ENCODE measurements at places on chromosomes 2 and 18.

DNA sequence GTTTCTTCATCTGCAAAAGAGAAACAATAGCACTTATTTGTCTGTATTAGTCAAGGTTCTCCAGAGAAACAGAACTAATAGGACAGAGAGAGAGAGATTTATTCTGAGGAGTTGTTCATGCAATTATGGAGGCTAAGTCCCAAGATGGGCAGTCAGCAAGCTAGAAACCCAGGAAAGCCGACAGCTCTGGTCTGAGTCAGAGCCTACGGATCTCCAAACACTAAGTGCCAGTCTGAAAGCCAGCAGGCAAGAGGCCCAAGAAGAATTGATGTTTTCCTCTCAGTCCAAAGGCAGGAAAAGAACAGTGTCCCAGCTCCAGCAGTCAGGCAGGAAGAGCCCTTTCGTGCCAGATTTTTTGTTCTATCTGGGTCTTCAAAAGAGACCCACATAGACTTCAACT lies 36.5 kb upstream of the SLC66A3 start:
- peak; percentile 22 for DNase-seq

DNA sequence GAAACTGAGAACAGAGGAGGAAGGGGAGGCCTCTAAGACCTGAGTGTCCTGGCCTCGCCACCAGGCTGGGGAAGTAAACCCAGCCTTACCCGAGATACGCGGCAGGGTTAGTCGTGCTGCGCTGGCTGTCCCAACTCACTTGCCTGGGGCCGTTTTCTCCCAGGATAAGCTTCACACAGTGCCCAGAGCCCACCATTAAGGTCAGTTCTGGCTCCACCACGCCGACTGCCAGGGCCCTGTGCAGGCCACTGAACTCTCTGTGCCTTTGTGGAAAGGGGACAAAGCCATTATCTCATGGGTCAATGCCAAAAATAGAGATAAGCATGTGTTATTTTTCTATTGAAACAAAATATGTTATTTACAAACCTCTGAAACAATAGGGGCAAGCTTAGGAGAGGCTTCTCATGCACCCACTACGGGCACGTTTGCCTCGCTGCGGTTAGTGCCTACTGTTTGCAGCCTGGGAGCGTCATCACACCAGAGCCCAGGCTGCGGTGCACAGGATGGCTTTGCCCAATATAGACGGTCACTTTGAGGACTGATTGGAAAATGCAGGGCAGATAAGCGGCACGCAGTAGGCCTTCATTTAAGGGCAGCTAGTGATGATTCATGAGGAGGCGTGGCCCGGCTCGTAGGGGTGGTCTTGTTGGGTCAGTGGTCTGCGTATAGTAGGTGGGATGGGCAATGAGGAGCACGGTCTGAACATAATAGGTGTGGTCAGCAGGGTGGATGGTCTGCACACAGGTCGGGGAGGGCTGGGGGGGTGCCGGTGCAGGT lies 242.1 kb downstream of the GLI2 start:
- DNase-seq = no peak

DNA sequence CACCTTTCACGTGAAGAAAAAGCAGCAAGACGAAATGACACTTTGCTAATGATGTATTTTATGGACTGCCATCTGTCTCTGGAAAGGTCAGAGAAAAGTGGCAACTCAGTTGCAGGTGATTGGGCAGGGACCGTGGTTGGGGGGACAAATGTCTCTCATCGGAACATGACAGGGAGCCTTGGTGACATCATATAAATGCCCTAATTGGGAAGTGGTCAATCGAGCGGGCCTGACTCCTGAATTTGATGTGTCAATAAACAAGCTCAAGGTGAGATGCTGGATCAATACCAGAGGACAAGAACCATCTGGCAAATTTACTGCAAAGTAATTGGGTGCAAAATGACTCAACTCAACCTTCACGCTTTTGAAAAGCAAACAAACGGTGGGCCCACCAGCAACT lies 151.9 kb upstream of the SKOR2 start:
- DNase-seq = no peak

DNA sequence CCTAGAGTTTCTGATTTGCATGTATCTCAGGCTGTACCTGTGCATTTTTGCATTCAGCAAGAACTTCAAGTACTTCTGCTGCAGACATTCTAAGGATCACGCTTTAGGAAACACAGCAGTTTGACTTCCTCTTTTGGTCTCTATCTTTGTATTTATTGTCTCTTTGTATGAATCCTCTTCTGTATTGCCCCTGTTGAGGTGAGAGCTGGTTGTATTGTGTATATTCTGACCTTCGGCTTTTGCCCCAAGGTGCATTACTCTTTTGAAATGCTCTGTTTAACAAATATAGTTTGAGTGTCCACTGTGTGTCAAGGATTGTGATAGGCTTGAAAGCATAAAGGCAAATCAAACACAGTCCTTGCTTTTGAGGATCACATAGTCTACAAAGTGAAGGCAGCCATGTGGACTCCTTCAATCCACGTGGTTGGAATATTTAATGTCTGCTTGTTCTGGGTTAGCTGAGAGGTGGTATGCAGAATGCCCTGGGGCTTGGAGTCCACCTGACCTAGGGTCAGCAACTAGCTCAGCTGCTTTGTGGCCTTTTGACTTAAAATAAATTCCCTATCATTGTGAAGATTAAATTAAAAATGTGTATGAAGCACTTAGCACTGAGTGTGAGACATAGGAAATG lies 108.1 kb downstream of the LYPD6 start:
- DNase-seq = no peak

GRCh38 chr2:177688844-177689243 lies 296.3 kb downstream of the AGPS start:
- DNase-seq = no peak

- DNase-seq = no peak
These were observed 11.8 kb downstream of the NCAPH start for GRCh38 chr2:96347395-96347794.

GRCh38 chr2:12048550-12048949 lies 302.1 kb downstream of the LPIN1 start:
- no peak for DNase-seq

DNA sequence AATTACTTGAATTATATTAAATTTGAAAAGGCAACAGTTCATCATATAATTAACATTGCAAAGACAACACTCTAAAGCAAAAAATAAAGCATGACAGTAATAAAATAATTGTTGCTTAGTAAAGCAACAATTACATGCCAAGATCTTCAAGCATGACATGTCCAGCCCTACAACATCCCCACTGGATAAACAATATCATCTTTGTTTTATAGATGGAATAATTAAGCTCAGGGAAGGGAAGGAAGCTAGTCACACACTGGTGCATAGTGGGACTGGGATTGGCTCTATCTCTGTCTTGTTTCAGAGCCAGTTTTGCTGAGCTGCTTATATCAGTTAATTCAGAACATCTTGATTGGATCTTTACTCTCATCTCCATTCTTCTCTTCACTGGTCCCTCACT lies 49.9 kb upstream of the PARD3B start:
- no peak for DNase-seq

DNA sequence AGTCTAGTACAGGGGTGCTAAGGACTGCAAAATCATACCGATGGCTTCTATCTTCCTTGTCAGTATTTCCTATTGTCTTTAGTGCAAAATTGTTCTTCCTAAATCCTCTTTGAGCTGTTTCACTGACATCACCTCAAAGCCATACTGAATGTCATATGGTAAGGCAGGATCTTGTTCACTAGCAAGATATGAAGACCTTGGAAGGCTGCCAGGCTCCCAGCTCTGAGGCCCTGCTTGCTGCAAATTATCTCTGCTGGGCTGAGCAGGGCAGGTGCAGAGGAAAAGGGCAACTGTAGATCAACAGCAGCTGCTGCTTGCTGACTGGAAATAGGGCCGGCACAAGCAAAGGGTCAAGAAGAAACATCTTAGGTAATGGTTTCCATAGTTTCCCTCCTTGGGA lies 58.2 kb downstream of the PMAIP1 start:
- peak; percentile 74 for DNase-seq

- DNase-seq = no peak
These were observed 98.5 kb downstream of the AFF3 start for GRCh38 chr2:100043891-100044255.

DNA sequence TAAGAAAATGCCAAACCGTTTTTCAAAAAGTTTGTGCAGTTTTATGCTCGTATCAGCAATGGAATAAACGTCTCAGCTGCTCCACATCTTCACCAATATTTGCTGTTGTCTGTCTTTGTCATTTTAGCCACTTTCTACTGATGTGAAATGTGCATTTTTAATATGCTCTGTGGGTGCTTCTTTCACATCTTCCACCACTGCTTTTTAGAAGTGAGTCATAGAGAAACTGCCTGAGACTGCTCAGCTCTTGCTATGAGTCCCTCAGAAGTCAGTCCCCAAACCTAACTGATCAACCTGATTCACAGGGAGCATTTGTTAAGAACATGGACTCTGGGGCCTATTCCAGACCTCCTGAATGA lies 41.0 kb upstream of the EPC2 start:
- DNase-seq = no peak

DNA sequence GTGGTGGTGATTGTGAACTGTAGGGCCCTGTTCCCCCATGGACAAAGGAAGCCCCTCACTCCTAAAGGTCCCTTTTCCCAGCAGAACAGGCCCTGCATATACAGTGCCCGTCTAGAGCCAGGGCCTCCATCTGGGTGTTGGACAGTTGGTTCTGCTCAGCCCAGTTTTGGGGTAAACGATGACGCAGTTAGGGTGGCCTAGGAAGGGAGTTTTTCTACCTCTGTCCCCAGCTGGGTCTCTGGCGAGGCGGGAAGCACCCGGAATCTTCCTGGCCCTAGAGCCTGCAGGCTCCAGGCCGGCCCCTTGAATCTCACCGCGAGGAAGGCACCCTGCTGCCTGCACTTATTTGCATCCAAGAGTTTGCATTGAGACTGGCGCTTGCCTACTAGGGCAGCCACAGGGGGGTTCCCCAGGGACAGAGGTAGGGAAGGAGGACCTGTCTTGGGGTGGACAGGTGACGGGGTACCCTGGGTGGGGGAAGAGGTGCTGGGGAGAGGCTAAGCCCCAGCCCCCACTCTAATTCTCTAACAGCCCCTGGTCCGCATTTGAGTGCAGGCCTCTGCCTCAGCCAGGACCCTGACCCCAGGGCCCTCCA lies 529 bp upstream of the MTA3 start:
- peak; percentile 7 for DNase-seq

- no peak for DNase-seq
These were observed 681.0 kb upstream of the LRRTM4 start for GRCh38 chr2:78202986-78203670.

DNA sequence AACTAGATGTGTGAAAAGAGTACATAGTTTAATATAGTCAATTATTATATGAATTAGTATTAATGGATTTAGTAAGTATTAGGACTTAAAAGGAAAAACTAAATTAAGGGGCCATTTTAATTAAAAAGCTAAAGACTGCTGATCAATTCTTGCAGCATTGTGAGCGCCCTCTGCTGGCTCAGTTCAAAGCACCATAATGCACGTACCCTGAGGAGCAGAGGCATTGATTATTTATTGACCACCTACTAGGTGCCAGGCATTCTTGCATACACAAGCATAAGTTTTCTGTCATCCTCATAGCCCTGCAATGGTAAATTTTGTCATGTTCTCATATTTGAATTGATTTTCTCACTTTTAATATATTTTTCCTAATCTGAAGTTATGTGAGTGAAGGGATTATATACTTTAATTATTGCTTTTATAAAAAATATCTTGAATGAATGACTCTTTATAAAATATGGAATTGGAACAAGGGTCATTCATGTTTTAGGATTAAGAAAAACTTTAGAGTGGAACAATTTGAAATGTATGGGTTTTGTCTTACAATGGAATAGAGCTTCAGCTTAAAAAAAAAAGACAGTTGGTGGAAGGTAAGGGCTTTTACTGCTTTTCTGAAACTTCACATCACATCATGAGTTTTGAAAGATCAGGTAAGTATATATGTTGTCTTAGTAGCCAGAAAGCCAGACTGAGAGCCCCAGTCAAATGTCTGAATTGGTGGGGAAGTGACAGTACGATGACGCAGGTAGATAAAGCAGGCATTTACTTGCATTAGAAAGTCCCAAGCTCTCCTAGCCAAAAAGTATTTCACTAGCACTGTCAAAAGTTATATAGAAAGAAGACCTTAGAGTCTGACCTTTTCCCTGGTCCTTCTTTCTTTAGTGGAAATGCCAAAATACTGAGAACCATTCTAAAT lies 9.7 kb downstream of the ITGA4 start:
- peak; percentile 50 for DNase-seq

GRCh38 chr18:74196220-74197119 lies 48.1 kb downstream of the TIMM21 start:
- DNase-seq = peak; percentile 39

DNA sequence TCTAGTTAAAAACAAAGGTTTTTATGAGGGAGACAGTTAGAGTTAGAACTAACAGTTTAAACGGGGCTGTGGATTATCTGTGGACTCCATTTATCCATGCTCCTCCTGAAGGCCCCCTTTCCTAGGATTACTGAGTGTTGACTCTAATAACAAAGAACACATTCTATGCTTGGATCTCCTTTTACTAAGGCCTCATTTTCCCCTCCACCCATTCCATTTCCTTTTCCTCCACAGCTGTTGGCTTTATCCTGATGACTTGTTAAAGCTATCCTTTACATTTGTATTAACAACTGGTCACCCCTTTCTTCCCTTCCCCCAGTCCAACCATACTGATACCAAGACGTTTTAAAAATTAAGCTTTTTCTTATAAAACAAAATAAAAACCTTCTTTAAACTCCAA lies 220.6 kb downstream of the SRBD1 start:
- no peak for DNase-seq

DNA sequence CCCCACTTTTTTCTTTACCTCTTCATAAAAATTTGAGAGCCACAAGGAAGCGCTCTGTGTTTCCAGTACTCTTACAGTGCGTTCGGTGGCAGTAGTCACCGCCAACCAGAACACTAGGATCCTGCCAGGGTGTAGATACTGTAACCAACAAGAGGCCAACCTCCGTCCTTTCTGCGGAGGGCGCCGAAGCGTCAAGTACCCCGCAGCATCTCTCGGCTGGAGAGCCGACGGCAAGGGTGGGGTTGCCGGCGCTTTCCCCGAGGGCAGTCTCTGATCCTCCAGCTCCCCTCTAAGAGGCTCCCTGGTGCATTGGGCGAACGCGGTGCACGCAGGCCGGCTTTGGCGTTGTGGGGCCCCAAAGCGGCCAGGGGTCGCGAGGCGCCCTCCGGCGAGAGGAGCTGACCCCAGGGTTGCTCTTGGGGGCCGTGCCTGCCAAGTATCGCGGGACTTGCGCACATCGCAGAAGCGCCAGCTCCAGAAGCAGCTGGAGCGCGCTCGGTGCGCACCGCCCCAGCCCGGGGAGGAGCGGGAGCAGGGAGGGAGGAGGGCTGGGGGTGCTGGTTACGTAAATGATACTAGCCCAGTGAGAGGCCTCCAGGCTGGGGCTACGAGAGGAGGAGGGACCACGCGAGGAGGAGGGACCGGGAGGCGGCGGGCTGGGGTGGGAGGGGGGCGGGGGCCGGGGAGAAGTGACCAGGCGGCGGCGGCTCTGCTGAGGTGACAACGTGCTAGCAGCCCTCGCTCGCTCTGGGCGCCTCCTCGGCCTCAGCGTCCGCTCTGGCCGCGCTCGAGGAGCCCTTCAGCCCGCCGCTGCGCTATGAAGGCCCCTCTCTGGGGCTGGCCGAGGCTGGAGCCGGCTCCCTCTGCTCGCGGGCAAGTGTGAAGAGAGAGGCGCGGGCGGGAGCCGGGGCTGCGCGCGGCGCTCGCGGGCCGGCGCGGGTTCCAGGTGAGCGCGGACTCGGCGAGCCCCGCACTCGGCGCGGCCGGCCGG lies at the start of gene GALNT13:
Gene GALNT13, plus strand, starts transcription at position 692 of the 991 bp plus-strand sequence.
- peak; percentile 55 for DNase-seq

- DNase-seq = no peak
These were observed 5.2 kb downstream of the CAPN10 start for GRCh38 chr2:240591784-240592183.

- no peak for DNase-seq
These were observed 88.4 kb downstream of the LYPD1 start for GRCh38 chr2:132581591-132581990.

Measured in fibroblast of lung (primary cell).